Hematopoietic multipotent progenitor cell treated with erythropoietin and hydrocortisone succinate and interleukin-3 and kit ligand, for 4 days (in vitro differentiated cells): ENCODE measurements at places on chromosomes 11 and 22.
A peak's percentile ranks its signal among the peaks of the same experiment; 100 is the strongest.

- peak; percentile 17 for DNase-seq
Measured at GRCh38 chr22:21944871-21945270, 7.8 kb downstream of the PPM1F start.

DNA sequence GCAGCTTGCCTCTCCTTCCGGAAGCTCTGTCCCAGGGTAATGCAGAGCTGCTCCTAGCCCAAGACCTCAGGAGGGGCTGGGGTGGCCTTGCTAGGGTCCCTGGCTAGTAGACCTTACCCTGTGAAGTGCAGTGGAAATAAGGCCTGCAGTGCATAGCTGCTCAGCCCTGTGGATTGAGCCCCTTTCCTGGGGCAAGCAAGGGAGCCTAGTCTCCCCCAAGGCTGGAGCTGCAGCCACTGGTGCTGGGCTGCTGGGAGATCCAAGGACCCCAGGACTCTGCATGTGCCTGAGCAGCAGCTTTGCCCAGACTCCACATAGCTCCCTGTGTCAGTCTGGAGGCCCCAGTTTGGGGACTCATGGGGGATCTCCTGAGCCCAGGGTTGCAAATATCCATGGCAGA, 57.9 kb downstream of the FANCF start:
- DNase-seq = no peak

DNA sequence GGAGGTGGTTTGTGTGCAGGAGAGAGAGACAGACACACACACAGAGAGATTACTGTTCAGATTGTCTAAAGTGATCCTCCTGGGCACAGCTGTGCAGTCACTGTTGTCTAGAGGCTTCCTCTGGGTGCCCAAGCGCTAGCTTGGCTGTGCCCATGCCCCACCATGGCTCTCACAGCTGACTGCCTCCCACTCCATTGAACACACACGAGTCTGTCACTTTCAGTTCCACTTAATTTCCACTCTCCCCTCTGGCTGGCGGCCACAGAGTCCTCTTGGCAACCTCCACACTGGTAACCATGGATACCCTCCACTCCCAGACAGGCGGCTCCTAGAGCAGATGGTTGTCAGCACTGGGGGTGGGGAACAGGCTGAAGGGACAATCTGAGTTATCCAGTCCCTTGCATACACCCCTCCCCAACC, 29.1 kb downstream of the MAP6 start:
- DNase-seq = peak; percentile 60

DNA sequence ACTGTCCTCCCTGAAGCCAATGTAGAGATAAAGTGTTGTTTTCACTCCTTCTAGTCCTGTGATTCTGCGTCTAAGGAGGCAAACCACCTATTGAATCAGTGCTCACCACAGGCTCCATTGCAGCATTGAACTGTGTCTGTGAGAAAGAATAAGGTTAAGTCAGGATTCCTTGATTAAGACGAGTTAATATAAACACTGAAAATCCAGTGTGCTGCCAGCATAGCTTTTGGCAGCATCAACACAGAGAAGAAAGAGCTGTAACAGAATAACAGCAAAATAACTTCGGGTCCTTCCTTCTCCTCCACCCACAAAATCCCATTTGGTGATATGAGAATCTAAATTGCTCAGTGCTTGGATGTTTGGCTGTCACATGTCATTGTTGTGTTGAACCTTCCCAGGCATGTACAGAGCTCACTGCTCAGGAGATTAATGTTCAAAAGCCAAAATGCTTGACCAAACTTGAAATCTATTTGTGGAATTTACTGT, 185.2 kb upstream of the DDI1 start:
- DNase-seq = no peak

GRCh38 chr11:9341638-9342178, 27.3 kb upstream of the TMEM41B start:
- no peak for DNase-seq

- DNase-seq = no peak
Measured at GRCh38 chr22:29607426-29607825, 4.0 kb downstream of the NF2 start.

GRCh38 chr11:133742353-133742752, 103.0 kb downstream of the SPATA19 start:
- no peak for DNase-seq

- DNase-seq = no peak
Measured at GRCh38 chr22:30284666-30285065, 4.6 kb downstream of the CASTOR1 start.

DNA sequence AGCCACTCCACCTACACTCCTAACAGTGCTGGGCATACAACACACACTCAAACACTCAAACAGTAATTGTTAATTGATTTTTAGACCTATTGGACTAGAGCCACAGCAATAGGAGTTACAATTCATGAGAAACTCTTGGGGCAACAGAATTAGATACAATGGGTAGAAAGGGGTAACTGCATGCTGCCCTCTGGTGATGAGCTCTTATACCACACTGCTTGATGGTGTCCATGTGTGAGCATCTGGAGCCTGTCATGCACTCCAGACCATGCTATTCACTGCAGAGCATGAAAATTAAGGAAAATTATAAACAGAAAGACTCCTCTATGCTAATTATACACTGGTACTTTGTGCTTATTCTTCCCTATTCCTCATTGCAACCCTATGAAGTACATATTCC, 975.5 kb upstream of the CCDC90B start:
- DNase-seq = peak; percentile 4

DNA sequence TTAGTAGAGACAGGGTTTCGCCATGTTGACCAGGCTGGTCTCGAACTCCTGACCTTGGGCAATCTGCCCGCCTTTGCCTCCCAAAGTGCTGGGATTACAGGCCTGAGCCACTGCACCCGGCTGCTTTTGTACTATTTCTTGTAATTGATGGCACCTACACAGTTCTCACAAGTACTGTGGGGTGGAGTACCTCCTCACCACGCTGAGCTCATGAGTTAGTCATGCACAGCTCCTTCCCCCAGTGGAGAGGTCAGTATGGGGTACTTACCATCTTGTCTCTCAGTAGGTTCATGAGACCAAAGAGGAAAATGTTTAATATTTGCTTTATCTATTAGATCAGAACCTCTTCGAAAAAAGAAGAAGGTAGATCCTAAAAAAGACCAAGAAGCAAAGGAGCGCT, 2.1 kb downstream of the MRPL40 start:
- no peak for DNase-seq

GRCh38 chr11:122723576-122723975, 68.1 kb downstream of the UBASH3B start:
- peak; percentile 60 for DNase-seq

DNA sequence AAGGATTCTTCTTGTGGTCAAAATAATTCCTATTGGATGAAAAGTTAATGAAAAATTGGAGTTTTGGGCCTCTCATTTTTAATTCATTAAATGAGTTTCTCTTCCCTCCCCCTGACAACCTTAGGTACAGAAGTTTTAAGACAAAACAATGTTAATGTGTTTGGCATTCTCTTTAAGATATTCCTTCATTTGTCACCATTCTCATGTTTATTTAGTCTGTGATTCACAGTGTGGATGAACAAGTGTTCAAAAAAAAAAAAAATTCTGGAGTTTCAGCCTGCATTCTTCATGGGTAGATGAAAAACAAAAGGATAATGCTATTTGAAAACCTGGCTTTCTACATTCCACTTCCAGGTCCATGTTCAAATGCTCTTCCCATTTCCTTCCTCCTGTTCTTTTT, 172.6 kb upstream of the LUZP2 start:
- DNase-seq = no peak

DNA sequence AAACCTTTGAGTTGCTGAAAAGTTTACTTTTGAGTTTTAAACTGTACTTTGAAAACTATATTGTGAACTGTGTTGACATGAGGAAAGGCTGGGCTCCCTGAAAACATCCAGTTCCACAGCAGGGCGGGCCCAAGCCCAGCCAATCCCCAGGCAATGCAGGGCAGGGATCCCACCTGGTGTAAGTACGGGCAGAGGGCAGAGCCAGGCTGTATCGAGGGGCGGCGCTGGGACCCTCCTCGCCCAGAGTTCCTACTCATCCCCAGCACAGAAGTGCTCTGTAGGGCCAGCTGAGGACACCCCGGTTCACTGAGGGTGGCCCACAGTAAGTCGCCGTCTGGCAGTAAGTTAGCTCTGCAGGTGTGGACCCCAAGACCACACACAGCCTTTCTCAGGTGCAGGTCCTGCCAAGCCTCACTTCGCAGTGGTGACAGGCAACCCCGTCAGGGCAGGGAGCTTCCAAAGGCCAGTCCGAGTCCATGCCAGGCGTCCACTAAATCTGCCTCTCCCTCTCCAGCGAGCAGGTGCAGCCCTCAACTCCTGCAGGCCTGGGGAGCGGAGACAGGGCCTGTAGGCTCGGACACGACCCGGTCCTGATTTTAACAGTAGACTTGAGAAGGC, 6.3 kb downstream of the RASSF7 start:
- no peak for DNase-seq

DNA sequence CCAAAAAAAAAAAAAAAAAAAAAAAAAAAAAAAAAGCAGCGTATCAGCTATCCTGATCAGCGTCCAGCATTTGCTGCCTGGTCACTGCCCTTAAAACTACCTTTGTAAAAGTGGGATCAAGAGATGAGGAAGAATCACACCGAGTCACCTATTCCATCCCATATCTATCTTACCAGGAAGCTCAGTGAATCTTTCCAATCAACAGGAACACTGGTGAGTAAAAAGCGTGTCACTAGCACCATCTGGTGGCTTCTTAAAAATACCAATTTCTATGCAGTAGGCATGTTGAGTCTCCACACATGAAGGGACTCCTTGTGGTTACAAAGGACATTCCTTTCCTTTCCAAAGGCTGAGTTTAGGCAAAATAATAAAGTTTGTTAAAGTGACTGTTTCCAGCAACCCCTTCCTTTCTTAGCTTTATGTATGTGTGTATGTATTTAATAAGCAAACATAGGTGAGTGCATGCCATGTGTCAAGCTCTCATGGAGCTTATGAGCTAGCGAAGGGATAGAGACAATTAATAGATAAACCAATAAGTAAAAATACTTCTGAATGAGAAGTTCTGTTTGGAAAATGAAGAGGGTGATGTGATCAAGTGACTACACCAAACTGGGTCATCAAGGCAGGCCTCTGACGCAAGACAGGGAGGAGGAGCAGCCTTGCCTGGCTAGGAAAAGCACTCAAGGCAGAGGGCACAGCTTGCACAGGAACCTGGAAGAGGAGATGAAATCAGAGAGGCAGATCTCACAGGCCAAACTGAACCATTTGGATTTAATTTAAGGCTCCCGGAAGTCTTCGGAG, 13.9 kb upstream of the TP53AIP1 start:
- DNase-seq = peak; percentile 75

DNA sequence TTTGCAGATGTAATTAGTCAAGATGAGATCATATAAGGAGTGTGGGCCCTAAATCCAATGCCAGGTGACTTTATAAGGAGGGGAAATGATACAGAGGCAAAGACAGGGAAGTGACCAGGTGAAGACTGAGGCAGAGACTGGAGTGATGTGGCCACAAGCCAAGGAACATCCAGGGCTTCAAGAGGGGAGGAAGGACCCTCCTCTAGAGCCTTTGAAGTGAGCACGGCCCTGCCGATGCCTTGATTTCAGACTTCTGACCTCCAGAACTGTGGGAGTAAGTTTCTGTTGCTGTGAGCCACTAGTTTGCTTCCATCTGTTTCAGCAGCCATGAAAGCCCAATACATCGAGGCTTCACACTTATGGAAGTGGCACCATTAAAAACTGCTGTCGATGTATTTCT, 78.7 kb downstream of the SHANK2 start:
- DNase-seq = no peak

DNA sequence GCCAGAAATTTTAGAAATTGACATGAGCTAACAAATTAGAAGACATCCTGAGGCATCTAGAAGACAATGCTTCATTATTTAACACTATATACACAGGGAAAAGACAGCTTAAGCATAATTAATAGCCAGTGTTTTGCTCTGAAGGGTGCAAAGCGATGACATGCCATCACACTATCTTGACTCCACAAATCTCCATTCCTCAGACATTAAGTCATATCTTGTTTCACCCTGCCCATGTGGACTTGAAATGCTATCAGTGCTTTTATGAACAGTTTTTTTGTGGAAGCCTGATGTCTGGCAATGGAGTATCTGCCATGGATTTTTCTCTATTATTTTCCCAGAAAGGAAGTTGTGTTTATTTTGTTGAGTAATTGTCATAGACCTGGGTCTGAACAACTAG, 2.3 kb downstream of the CARD18 start:
- DNase-seq = no peak

- no peak for DNase-seq
Measured at GRCh38 chr22:31173386-31174145, 13.6 kb downstream of the RNF185 start.

GRCh38 chr11:8315954-8316353, 52.3 kb upstream of the LMO1 start:
- no peak for DNase-seq

- peak; percentile 59 for DNase-seq
Measured at GRCh38 chr11:124717786-124718651, 21.7 kb upstream of the NRGN start.

GRCh38 chr11:119747868-119748660, 19.1 kb upstream of the NECTIN1 start:
- no peak for DNase-seq

DNA sequence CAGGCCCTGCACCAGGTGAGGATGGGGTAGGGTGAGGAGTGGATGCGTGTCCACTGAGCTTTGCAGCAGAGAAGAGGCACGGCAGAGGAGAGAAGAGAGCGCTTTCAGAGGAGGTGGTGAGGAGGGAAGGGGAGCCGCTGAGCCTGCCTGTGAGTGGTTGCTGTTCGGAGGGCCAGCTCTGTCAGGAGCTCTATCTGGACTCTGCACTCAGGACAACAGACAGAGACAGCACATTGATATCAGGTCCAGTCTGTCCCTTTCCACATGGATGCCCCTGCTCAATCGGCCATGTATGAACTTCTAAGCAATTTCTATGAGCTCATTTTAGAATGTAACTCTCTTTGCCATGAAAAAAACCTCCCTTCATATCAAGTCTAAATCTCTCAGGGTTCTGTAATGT, 158.6 kb downstream of the KIRREL3 start:
- DNase-seq = no peak

GRCh38 chr11:16511116-16512114, 155.1 kb upstream of the SOX6 start:
- DNase-seq = no peak

GRCh38 chr11:6755303-6755952, 16.3 kb downstream of the OR2AG2 start:
- DNase-seq = peak; percentile 53

- no peak for DNase-seq
Measured at GRCh38 chr22:49201046-49201970, 626.4 kb downstream of the BRD1 start.

- no peak for DNase-seq
Measured at GRCh38 chr11:92707665-92708064, 261.8 kb upstream of the MTNR1B start.

GRCh38 chr11:102368472-102368871, 21.5 kb downstream of the BIRC2 start:
- no peak for DNase-seq

GRCh38 chr11:123363556-123363955, 66.5 kb upstream of the GRAMD1B start:
- no peak for DNase-seq
